ENCODE measurements at places on chromosomes 7 and 10. TPM values are rescaled to one million over a fixed set of nuclear protein-coding genes. Genes with fewer than 3 reads are reported as not detected.

Gene FAM25A
- total RNA-seq, result not detected

- DNase-seq, result no peak
These were observed 332.3 kb downstream of the ADK start for GRCh38 chr10:74483356-74483755.

GRCh38 chr7:33705333-33705833 lies 200.0 kb upstream of the BMPER start:
- no peak for DNase-seq

Gene CFAP43
- 1.1 TPM for total RNA-seq

Gene PIK3AP1
- total RNA-seq, result 114 TPM

DNA sequence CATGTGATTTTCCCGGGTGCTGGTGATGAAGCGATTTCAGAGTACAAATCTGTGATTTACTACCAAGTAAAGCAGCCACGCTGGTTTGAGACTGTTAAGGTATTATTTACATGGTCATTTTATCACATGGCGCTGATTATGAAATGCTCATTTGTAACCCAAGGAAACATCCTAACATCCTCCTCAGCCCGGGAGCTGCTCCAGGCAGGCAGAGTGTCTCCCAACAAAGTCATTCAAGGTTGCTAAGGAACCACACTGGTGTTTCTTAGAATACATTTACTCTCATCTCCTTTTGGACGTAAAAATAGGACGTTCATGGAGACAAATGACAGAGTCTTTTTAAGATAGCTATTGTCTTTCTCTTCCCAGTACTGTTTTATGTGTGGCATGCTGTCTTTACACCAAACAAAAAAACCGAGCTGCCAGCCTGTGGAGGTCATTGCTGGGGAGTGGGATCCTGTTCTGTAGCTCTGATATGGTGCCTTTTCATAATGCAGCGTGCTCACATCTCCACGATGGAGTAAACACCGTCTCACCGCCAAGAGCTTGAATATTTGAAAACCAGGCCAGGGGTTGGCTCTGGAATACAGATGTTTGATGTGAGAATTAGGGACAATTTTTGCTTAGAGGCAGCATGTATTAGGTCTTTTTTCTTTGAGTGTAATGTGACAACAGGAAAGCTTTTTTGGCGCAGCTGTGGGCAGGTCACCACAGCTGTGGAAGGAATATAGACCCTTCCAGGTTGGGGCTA lies 119.6 kb downstream of the DOCK1 start:
- no peak for DNase-seq

DNA sequence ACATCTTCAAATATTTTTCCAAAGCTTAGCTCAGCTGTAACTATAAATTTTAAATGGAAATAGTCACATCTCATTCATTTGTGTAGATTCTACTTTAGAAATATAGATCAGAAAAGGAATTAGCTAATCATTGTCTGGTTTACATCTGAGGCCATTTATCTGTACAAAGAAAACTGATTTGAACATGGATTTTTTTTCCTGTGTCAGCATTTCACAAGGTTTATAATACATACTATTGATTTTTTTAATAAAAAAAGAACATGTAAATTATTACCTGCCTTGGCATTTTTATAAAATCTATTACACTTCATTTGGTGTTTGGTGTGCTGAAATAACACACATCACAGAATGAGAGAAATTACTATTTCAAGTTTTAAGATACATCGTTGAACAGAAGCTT lies 3.5 kb upstream of the GPR37 start:
- no peak for DNase-seq
